ENCODE measurements at places on chromosomes 2 and 18.

DNA sequence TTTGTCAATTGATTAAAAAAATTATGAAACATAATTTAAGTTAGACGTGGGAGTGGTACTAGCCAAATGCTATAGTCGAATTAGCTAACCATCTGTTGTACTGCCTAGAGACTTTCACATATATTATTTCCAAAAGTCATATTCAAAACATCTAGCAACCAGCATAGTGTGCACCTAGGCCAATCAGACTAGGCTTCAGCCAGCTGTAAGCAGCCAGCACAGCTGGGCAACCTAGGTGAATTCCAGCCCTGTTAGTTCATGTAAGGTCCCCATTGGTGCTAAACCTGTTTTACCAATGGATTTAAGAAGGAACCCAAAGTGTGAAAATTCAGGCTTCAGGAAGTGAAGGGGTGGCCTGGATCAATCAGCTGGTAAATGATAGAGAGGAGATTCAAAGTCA is 144.3 kb downstream of the BCL2 start:
- DNase-seq = no peak

DNA sequence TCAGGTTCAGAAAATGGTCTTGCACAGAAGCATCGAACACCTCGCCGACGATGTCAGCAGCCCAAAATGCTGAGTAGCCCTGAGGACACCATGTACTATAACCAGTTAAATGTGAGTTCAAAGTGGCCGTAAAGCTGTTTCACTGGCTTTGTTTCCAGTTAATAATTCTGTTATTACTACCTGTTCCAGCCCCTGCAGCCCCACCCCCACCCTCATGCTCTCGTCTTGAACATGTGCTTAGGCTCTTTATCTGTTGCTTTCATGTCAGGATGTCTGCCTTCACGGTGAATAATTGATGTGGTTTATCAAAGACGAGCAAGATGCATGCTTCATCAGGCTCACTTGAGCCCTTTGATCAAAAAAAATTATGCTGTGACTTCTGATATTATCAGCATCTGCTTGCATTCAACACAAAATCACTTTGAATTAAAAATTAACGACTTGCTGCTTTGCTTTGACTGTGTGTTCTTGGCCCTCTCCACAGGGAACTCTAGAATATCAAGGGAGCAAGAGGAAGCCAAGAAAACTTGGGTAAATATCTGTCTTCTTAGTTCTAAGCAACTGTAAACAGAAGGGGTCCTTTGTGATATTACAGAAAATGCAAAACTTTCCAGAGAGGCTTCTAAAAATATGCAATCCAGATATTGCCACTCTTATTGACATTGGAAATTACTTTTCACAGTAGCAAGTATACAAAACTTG is 63.4 kb upstream of the SP5 start:
- DNase-seq = no peak

DNA sequence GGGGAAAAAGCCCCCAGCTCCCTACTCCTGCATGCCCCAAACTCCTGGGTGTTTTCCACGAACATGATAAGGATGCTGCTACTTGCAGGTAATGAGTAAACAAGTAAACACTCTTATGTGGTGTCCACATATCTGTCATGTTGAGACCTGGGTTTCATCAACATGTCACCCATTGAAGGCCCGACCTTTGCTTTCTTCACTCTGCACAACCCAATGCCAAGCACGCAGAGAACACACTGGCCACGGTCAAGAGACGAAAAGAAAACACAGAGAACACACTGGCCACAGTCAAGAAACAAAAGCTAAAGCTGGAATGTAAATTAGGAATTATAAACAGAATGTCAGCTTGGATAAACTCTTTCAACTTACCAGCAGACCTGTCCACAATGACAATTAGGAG is 143.1 kb downstream of the TTC32 start:
- no peak for DNase-seq

- DNase-seq = no peak
These were observed 100.5 kb downstream of the SPTBN1 start for GRCh38 chr2:54556621-54557121.

- DNase-seq = no peak
These were observed 1.0 kb downstream of the SPP2 start for GRCh38 chr2:234051374-234052070.
